ENCODE measurements at places on chromosomes 6 and 20. TPM values are rescaled to one million over a fixed set of nuclear protein-coding genes. Genes with fewer than 3 reads are reported as not detected.

ENPP4 gene
- total RNA-seq: 4.4 TPM

DNA sequence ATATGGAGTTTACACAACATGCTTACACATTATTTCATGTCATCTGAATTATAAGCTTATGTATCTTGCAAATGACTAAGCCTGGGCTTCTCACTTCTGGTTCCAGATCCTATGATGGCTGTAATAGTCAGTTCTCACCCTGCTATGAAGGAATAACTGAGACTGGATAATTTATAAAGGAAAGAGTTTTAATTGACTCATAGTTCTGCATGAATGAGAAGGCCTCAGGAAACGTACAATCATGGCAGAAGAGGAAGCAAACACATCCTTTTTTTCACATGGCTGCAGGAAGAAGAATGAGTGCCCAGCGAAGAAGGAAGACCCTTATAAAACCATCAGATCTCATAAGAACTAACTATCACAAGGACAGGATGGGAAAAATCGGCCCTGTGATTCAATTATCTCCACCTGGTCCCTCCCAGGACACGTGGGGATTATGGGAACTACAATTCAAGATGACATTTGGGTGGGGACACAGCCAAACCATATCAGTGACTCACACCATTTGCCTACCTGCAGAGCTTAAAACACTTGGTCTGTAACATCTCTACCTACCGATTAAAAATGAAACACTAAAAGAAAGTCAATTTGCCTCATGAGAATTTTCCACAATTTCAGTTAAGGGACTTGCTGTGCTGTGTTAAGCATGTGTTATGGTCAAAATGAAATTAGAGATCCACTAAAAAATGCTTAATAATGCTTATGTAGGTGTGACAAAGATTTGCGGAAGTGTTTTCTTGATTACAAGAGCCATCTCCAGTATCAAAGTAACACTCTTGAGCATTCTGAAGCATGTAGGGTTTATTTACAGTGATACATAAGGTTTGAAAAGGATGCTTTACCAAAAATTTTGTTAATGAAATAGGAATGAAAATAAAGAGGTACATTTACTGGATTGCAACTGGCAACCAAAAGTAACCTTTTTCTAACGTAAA is 2.2 kb upstream of the RWDD1 start:
- DNase-seq: no peak

DNA sequence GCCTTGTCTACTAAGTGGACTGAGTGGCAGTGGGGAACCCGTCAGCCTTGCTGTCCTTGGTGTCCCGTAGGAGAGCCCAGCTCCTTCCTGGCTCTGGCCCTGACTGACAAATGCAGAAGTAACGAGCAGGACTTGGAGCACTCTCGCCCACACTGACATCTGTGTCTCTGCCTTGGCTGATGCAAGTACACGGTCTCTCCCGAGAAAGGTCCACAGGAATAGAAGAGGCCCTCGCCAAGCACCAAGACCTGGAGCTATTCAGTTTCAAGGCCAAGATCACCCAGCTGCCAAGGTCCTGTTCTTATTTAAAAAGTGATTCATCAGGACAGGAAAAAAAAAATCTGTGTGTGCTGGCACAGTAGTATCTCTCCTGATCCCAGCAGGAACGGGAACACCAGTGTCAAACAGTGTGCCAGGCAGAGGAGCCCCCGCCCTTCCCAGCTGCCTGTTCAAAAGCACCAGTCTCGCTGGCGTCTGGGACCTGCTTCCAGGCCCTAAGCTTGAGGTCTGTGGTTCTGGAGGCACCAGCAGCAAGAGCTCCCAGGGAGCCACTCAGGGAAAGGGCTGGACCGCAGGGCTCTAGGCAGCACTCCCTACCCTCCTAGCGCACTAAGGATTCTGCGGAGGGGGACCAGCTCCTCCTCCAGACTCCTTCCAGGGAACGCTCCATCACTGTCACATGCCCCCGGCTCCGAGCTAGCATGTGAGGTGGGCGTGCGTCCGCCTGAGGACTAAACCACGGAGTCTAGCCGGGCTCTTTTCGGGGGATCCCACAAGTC is 376.9 kb downstream of the RNGTT start:
- no peak for DNase-seq

- DNase-seq: no peak
Measured at GRCh38 chr6:133286765-133287164, 45.6 kb downstream of the EYA4 start.

GRCh38 chr6:143223895-143224294 is 163.2 kb downstream of the AIG1 start:
- DNase-seq: no peak

SLC26A8 gene
- not detected for total RNA-seq

DNA sequence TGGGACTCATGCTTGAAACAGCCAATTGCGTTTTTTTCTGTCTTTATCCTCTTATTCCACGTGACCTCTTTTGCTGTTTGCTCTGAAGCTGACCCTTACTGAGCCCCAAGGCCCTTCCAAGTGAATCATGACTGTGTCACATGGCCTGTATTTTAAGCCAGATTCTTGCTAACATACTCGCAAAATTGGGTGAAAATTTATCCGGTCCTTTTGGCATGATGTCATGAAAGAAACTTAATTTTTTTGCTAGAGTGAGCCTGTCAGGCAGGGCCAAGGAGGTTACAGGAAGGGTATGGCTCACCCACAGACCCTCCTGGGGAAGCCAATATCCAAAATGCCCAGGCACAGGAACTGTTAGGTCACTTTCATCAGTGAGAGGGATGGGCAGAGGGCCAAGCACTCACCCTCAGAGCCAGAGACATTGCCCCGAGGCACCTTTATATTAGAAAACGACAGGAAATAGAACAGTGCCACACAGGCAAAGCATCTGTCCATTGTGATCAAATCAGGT is 296.7 kb downstream of the CDH26 start:
- DNase-seq: no peak

FAM83C gene
- total RNA-seq: 16.9 TPM

GRCh38 chr6:7424967-7425807 is 35.6 kb downstream of the RIOK1 start:
- DNase-seq: no peak

BMP6 gene
- 3.2 TPM for total RNA-seq
